T-helper 17 cell (primary cell): ENCODE measurements at places on chromosomes 1 and 21. TPM values are rescaled to one million over a fixed set of nuclear protein-coding genes. Genes with fewer than 3 reads are reported as not detected.
A peak's percentile ranks its signal among the peaks of the same experiment; 100 is the strongest.

- H3K27ac ChIP-seq, result no peak overlapping the region
- no peak overlapping the region for H3K4me3 ChIP-seq
- no peak for DNase-seq
- no peaks in the 10 kb centered on the region for H3K27me3 ChIP-seq
- peaks cover 3% of the 10 kb centered on the region for H3K4me1 ChIP-seq
Measured at GRCh38 chr1:232011961-232012360, 385.4 kb downstream of the DISC1 start.

- H3K27me3 ChIP-seq, result peaks cover 20% of the 10 kb centered on the region
- no peak overlapping the region for H3K4me3 ChIP-seq
- no peak overlapping the region for H3K27ac ChIP-seq
- no peaks in the 10 kb centered on the region for H3K4me1 ChIP-seq
- H3K36me3 ChIP-seq, result peaks cover 3% of the 10 kb centered on the region
- DNase-seq, result no peak
Measured at GRCh38 chr1:184633785-184634184, 120.9 kb downstream of the EDEM3 start.

DNA sequence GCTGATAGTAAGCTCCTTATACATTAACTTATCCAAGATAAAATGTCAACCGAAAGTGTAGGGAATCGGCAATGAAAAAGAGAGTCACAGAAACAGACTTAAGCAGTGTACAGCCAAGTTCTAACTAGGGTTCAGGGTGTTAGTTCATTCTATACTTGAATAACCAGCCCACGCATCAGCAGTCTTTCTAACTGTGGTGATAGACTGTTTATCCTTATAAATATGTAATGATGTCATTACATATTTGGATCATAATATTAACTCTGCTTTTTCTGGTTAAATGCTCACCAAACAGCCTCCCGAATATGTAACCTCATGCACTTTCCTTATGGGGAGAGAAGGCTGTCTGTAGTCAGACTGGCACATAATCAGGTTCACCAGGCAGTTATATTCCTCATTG, 11.0 kb downstream of the HMCN1 start:
- no peak for DNase-seq
- H3K4me1 ChIP-seq, result no peaks in the 10 kb centered on the region
- peaks cover 6% of the 10 kb centered on the region for H3K27me3 ChIP-seq
- no peaks in the 10 kb centered on the region for H3K36me3 ChIP-seq
- no peak overlapping the region for H3K27ac ChIP-seq

- H3K27ac ChIP-seq, result peak overlapping the region; percentile 21
- H3K36me3 ChIP-seq, result no peaks in the 10 kb centered on the region
- H3K4me1 ChIP-seq, result peaks cover 34% of the 10 kb centered on the region
- H3K4me3 ChIP-seq, result no peak overlapping the region
Measured at GRCh38 chr1:54335011-54335754, 71.0 kb downstream of the SSBP3 start.

- H3K27me3 ChIP-seq, result peaks cover 49% of the 10 kb centered on the region
- peaks cover 12% of the 10 kb centered on the region for H3K4me1 ChIP-seq
- H3K36me3 ChIP-seq, result peaks cover 4% of the 10 kb centered on the region
- no peak overlapping the region for H3K27ac ChIP-seq
- DNase-seq, result no peak
Measured at GRCh38 chr1:152169366-152170025, 10.5 kb upstream of the RPTN start.

- no peak for DNase-seq
- peaks cover 11% of the 10 kb centered on the region for H3K27me3 ChIP-seq
- no peaks in the 10 kb centered on the region for H3K36me3 ChIP-seq
- H3K27ac ChIP-seq, result no peak overlapping the region
- H3K4me3 ChIP-seq, result no peak overlapping the region
Measured at GRCh38 chr1:78348496-78349284, 142.1 kb upstream of the PTGFR start.

The CFAP57 gene
- total RNA-seq, result not detected

DNA sequence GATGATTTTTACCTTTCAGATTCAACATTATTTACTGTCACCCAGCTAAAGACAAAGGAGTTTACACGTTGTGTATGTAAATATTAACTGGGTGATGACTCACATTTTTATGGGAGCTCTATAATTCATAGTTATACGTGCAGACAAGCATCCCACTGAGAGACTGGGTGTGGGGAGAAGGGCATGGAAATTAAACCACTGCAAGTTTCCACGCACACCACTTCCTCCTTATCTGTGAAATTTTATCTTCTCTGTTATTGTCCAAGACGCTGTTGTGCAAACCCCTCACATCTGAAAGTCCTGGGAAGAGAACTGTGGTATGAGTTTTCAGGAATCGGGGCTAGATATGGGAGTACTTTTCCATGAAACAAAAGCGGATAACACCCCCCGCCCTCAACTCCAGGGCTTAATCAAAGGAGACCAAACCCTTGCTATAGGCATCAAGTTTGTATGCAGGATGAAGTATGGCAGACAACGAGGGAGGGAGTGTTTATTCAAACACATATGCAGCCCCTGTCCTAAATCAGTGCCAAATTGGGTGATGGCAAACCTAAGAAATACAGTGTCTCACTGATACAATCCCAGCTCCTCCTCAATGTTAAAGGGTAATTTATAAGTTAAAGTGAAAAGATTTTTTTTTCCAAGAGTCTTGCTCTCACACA, 23.3 kb upstream of the DPT start:
- H3K4me1 ChIP-seq, result no peaks in the 10 kb centered on the region
- no peak for DNase-seq
- no peak overlapping the region for H3K4me3 ChIP-seq
- no peaks in the 10 kb centered on the region for H3K36me3 ChIP-seq

The CDCP2 gene
- total RNA-seq, result not detected

- H3K4me1 ChIP-seq, result no peaks in the 10 kb centered on the region
- DNase-seq, result no peak
- H3K27me3 ChIP-seq, result peaks cover 24% of the 10 kb centered on the region
- no peak overlapping the region for H3K27ac ChIP-seq
Measured at GRCh38 chr1:64616039-64616438, 128.8 kb upstream of the RAVER2 start.

GRCh38 chr1:112389689-112390088, 6.3 kb upstream of the CTTNBP2NL start:
- DNase-seq, result no peak
- H3K27me3 ChIP-seq, result peaks cover 42% of the 10 kb centered on the region
- no peak overlapping the region for H3K27ac ChIP-seq
- H3K4me3 ChIP-seq, result no peak overlapping the region

GRCh38 chr1:116768416-116769103, 14.3 kb downstream of the CD2 start:
- H3K27me3 ChIP-seq, result no peaks in the 10 kb centered on the region
- H3K36me3 ChIP-seq, result peaks cover 15% of the 10 kb centered on the region
- no peak for DNase-seq
- peaks cover 79% of the 10 kb centered on the region for H3K4me1 ChIP-seq
- H3K27ac ChIP-seq, result peak overlapping the region; percentile 98
- H3K4me3 ChIP-seq, result peak overlapping the region; percentile 83

- H3K27ac ChIP-seq, result no peak overlapping the region
- H3K27me3 ChIP-seq, result no peaks in the 10 kb centered on the region
- DNase-seq, result no peak
- H3K4me1 ChIP-seq, result peaks cover 21% of the 10 kb centered on the region
- H3K36me3 ChIP-seq, result peaks cover 2% of the 10 kb centered on the region
Measured at GRCh38 chr21:37087188-37087587, 14.1 kb downstream of the TTC3 start.

GRCh38 chr1:192707978-192708547, 72.1 kb downstream of the RGS13 start:
- H3K4me3 ChIP-seq, result no peak overlapping the region
- no peaks in the 10 kb centered on the region for H3K36me3 ChIP-seq
- no peak for DNase-seq

DNA sequence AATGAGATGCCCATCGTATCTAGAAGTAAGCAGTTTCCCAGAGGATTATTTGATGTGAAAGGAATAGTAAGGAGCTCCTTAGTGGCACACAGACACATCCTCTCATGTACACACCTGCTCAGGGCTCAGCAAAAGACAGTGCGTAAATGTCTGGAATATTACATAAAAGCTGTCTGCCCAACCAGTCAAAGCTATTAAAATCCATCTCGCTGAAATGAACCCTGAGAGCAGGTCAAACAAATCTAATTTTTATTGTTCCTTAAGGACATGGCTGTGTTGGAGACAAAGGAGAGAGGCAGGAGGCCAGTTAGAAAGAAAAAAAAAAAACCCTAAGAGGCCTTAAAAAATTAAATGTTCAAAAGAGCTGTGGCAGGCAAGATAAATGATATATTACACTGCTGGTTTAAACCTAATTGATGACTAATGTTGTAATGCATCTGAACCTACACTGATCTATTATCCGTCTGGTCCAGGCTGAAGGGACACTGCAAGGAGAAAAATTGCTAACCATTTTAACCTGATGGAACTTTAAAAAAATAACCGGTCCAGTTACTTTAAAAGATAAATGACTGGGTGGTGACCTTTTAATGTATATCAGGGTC, 58.5 kb upstream of the FGGY start:
- no peak for DNase-seq
- no peak overlapping the region for H3K4me3 ChIP-seq
- H3K4me1 ChIP-seq, result no peaks in the 10 kb centered on the region
- no peaks in the 10 kb centered on the region for H3K36me3 ChIP-seq
- H3K27me3 ChIP-seq, result peaks cover 22% of the 10 kb centered on the region

- no peak overlapping the region for H3K27ac ChIP-seq
- H3K36me3 ChIP-seq, result no peaks in the 10 kb centered on the region
- no peak for DNase-seq
- peaks cover 36% of the 10 kb centered on the region for H3K4me1 ChIP-seq
- H3K4me3 ChIP-seq, result no peak overlapping the region
Measured at GRCh38 chr1:154749078-154749760, 120.9 kb downstream of the KCNN3 start.
